GM12878 (cell line): ENCODE measurements at places on chromosomes 2 and 18. TPM values are rescaled to one million over a fixed set of nuclear protein-coding genes. Genes with fewer than 3 reads are reported as not detected.

GRCh38 chr2:105812180-105813044, 67.7 kb downstream of the NCK2 start:
- no peaks in the 10 kb centered on the region for H3K27me3 ChIP-seq
- no peak overlapping the region for H3K4me3 ChIP-seq
- H3K4me1 ChIP-seq: peaks cover 37% of the 10 kb centered on the region
- DNase-seq: no peak

GRCh38 chr2:102489646-102490045, 16.6 kb downstream of the SLC9A4 start:
- DNase-seq: no peak
- no peak overlapping the region for H3K4me3 ChIP-seq
- no peaks in the 10 kb centered on the region for H3K4me1 ChIP-seq
- H3K36me3 ChIP-seq: no peaks in the 10 kb centered on the region
- no peaks in the 10 kb centered on the region; the same call in 1 of the 2 replicates for H3K27me3 ChIP-seq

DNA sequence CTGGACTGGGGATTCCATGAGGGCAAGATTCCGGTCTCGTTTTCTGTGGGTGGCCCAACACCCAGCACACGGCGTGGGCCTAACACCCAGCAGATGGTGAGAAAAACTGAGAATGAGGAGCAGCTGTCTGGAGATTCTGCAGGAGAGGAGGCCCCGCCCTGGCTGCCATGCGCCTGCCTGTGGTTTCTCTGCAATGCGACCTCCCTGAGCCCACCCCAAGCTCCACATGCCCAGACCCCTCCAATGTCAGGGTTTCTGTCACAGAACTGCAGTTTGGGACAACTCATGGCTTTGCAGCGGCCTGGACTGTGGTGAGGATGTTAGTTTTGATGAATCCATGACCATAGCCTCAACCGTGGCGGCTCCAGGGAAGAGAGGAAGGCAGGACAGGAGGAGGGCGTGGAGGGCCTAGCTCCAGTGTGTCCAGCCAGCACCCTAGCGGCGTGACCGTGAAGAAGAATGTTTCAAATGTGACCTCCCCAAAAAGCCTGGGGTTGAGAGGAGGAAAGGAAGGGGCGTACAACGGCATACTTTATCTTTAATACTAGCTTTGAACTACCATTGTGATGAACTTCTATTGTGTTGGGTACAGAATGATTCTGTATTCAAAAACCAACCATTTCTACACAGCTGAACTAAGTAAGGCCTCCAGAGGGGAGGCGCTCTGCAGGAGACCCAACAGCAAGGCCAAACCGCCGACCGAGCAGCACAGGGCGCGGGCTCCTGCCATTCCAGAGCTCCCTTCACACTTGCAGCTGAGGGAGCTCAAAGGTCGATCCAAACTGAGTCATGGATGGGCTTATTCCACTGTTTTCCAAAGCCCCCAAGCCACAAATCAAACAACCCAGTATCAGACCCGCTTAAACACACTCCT, 3.4 kb downstream of the PXDN start:
- no peaks in the 10 kb centered on the region for H3K4me1 ChIP-seq
- no peak overlapping the region for H3K4me3 ChIP-seq
- H3K36me3 ChIP-seq: no peaks in the 10 kb centered on the region
- H3K27me3 ChIP-seq: no peaks in the 10 kb centered on the region
- H3K27ac ChIP-seq: no peak overlapping the region

GRCh38 chr2:8520791-8521344, 161.0 kb upstream of the ID2 start:
- no peaks in the 10 kb centered on the region for H3K36me3 ChIP-seq
- no peak for DNase-seq
- peaks cover 74% of the 10 kb centered on the region for H3K4me1 ChIP-seq

- no peaks in the 10 kb centered on the region for H3K27me3 ChIP-seq
- no peak for DNase-seq
- no peak overlapping the region for H3K4me3 ChIP-seq
- no peaks in the 10 kb centered on the region for H3K4me1 ChIP-seq
- no peaks in the 10 kb centered on the region for H3K36me3 ChIP-seq
These were observed 106.8 kb upstream of the SLC66A3 start for GRCh38 chr2:11048335-11049008.

DNA sequence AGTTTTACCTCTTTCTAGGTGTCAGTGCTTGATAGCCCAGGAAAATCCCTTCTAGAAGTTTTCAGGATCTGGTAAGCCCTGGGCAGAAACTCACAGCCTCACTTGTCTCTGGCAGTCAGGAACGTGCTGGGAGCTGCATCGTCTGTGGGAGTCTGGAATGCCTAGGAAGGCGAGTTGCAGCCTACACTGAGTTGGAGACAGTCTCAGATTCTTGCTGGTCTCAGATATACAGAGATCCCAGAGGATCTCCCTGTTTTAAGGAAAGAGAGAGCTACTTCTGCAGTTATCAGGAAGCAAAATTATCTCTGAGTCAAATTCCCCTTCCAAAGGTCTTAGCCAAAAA, 104.4 kb upstream of the CDC42EP3 start:
- DNase-seq: no peak
- H3K4me1 ChIP-seq: no peaks in the 10 kb centered on the region
- H3K27me3 ChIP-seq: no peaks in the 10 kb centered on the region
- H3K27ac ChIP-seq: no peak overlapping the region

GRCh38 chr18:10784596-10785202, 258.9 kb downstream of the NAPG start:
- H3K27ac ChIP-seq: no peak overlapping the region
- no peak for DNase-seq
- H3K27me3 ChIP-seq: no peaks in the 10 kb centered on the region
- H3K4me3 ChIP-seq: no peak overlapping the region
- peaks cover 10% of the 10 kb centered on the region; the same call in 1 of the 2 replicates for H3K36me3 ChIP-seq

- H3K27ac ChIP-seq: no peak overlapping the region
- no peak overlapping the region for H3K4me3 ChIP-seq
- no peak for DNase-seq
- no peaks in the 10 kb centered on the region for H3K36me3 ChIP-seq
- no peaks in the 10 kb centered on the region; the same call in 1 of the 2 replicates for H3K27me3 ChIP-seq
These were observed 129.5 kb downstream of the TMEM182 start for GRCh38 chr2:102891296-102891695.

- peaks cover 5% of the 10 kb centered on the region for H3K36me3 ChIP-seq
- DNase-seq: no peak
- no peak overlapping the region for H3K4me3 ChIP-seq
These were observed 41.7 kb downstream of the CYP20A1 start for GRCh38 chr2:203280428-203281064.

GRCh38 chr2:232698556-232699091, 1.5 kb downstream of the GIGYF2 start:
- H3K36me3 ChIP-seq: peaks cover 3% of the 10 kb centered on the region; the same call in 1 of the 2 replicates
- no peak for DNase-seq
- peaks cover 4% of the 10 kb centered on the region; the same call in 1 of the 2 replicates for H3K4me1 ChIP-seq
- H3K4me3 ChIP-seq: peak overlapping the region; percentile 87

DNA sequence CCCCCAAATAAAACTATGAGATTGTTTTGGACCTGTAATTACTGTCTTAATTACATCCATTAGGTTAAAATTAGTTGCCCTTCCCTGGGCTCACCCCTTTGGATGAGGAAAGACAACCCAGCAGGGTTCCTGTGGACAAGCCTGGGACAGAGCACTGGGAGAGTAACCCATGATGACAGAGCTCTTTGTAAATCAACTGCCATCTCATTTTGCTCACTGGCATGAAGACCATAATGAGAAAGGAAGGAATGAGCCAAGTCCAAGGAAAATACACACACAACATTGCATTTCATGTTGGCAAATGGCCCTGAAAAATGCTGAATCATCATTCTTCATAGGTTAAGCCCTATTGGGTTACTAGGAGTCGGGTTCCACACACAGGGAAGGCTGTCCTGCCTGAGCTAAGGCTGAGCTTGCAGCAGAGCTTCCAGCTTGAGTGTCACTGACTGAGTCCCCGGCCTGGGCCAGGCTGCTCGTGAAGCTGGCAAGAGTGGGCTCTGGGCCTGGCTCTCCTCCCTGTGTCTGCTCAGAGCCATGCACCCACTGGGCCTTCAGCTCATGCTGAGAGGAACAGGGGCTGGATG, 94.1 kb upstream of the ACAA2 start:
- H3K27me3 ChIP-seq: no peaks in the 10 kb centered on the region; the same call in 1 of the 2 replicates
- no peak overlapping the region for H3K27ac ChIP-seq
- no peaks in the 10 kb centered on the region for H3K4me1 ChIP-seq
- H3K4me3 ChIP-seq: no peak overlapping the region

GRCh38 chr2:217903859-217904613, 98.8 kb downstream of the TNS1 start:
- H3K4me3 ChIP-seq: no peak overlapping the region
- DNase-seq: no peak
- no peaks in the 10 kb centered on the region for H3K4me1 ChIP-seq
- peaks cover 5% of the 10 kb centered on the region for H3K27me3 ChIP-seq

GRCh38 chr2:23487735-23488492, 102.9 kb downstream of the KLHL29 start:
- no peak for DNase-seq
- no peak overlapping the region for H3K4me3 ChIP-seq
- peaks cover 12% of the 10 kb centered on the region for H3K4me1 ChIP-seq

DNA sequence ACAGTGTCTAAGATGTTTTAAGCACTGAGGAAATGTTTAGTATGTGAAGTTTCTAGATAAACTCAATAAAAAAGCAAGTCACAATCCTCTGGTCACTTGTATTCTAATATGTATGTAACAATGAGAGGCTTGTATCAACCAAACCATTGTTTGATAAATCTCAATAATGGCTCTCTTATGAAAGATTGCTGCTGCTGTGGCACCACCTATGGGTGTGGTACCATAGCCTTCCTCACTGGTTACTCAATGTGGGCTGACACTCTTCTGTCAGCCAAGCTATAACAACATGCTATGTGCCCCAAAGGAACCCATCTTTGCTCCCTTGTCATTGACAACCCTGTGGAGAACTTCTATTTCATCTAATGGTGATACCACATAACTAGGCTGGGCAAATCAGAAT, 12.6 kb upstream of the RAB1A start:
- DNase-seq: no peak
- no peaks in the 10 kb centered on the region; the same call in 1 of the 2 replicates for H3K27me3 ChIP-seq
- H3K4me3 ChIP-seq: no peak overlapping the region
- H3K27ac ChIP-seq: no peak overlapping the region
- no peaks in the 10 kb centered on the region for H3K4me1 ChIP-seq

- no peaks in the 10 kb centered on the region for H3K36me3 ChIP-seq
- H3K4me1 ChIP-seq: no peaks in the 10 kb centered on the region; the same call in 1 of the 2 replicates
- no peak for DNase-seq
- H3K4me3 ChIP-seq: peak overlapping the region; percentile 53; the same call in 1 of the 2 replicates
These were observed 14.3 kb upstream of the RIOK3 start for GRCh38 chr18:23438608-23439366.

DNA sequence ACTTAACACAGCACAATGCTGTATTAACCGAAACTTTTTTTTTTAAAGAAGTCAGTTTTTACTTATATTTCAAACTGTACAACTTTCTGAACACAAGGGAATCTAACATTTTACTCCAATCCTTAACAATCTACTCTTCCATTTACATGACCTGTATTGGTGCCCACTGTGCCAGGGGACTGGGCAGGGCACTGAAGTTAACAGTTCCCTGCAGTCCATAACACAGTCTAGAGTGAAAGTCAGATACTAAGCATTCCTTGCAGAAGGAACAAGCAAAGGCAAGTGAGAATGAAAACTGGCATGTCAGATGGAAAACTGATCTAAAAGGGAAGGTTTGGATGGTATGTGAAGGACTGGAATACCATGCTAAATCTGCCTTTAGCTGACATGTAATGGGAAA, 29.8 kb downstream of the SUCLG1 start:
- H3K4me3 ChIP-seq: no peak overlapping the region
- peaks cover 26% of the 10 kb centered on the region; the same call in 1 of the 2 replicates for H3K36me3 ChIP-seq
- no peak for DNase-seq
- H3K27me3 ChIP-seq: no peaks in the 10 kb centered on the region
- no peaks in the 10 kb centered on the region for H3K4me1 ChIP-seq

DNA sequence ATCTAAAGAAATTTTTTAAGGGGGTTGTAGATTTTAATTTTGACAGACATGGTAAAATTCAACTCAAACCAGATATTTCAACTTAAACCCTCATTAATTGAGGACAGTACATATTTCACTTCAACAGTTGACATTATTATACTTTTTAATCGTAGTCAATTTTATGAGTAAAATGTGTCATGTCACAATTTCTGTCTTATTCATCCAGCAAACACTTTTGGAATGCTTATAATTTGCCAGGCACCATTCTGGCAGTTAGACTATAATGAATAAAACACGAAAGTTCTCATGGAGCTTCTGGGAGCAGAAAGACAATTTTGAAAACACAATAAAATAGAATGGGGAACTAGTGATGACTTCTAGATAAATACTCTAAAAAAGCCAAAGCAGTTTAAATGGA, 1094.8 kb downstream of the SUCLG1 start:
- H3K4me3 ChIP-seq: no peak overlapping the region
- H3K4me1 ChIP-seq: no peaks in the 10 kb centered on the region
- no peak overlapping the region for H3K27ac ChIP-seq
- no peaks in the 10 kb centered on the region for H3K27me3 ChIP-seq
- DNase-seq: no peak

GRCh38 chr2:21740484-21740883, 616.7 kb downstream of the TDRD15 start:
- no peak overlapping the region for H3K4me3 ChIP-seq
- H3K27me3 ChIP-seq: no peaks in the 10 kb centered on the region
- no peak overlapping the region for H3K27ac ChIP-seq
- H3K4me1 ChIP-seq: no peaks in the 10 kb centered on the region

GRCh38 chr2:82675186-82675585, 1783.9 kb downstream of the SUCLG1 start:
- H3K4me3 ChIP-seq: no peak overlapping the region
- no peaks in the 10 kb centered on the region for H3K36me3 ChIP-seq

DNA sequence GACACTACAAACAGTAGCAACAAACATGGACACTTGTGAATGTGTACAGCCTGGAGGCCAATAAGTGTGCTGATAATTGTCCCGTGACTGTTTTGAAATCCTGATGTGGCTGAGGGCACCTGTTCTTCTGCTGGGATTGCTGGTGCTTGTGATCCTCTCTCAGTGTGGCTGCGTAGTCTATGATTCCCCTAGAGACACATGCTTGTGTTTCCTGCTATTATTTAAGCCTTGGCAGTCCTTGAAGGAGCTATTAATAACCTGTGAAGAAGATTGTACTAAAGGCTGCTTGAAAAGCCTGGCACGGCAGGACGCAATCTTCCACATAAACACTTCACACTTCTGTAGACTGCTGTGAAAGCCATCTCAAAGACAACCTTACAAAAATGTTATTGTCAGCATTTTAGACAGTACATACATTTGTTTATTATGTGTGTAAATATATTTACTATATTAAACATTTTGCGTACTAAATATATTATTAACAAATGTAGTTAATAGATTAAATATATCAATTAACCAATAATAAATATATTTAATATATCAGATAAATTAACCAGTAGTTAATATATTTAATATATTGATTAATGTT, 71.4 kb downstream of the GALR1 start:
- no peaks in the 10 kb centered on the region for H3K27me3 ChIP-seq
- no peaks in the 10 kb centered on the region for H3K36me3 ChIP-seq
- no peak for DNase-seq
- no peak overlapping the region for H3K27ac ChIP-seq

- H3K27me3 ChIP-seq: no peaks in the 10 kb centered on the region
- no peak overlapping the region for H3K27ac ChIP-seq
- H3K36me3 ChIP-seq: no peaks in the 10 kb centered on the region
- DNase-seq: no peak
These were observed 192.5 kb downstream of the HAUS1 start for GRCh38 chr18:46296656-46297055.

The CCDC74B gene
- total RNA-seq: 14.4 and 15.3 TPM in 2 replicates

The MC2R gene
- total RNA-seq: 0.15 TPM in 1 of 2 replicates, not detected in the other

The PARD3B gene
- 0.16 and 0.54 TPM in 2 replicates for total RNA-seq

The POTEE gene
- 0.29 and 0.33 TPM in 2 replicates for total RNA-seq

The ERICH2 gene
- not detected in 2 replicates for total RNA-seq

The IL36A gene
- not detected in 2 replicates for total RNA-seq

The SLC35F6 gene
- total RNA-seq: 9.8 and 10.1 TPM in 2 replicates

The SERPINB3 gene
- not detected in 2 replicates for total RNA-seq

The NOL4 gene
- total RNA-seq: 8.5 and 10.0 TPM in 2 replicates

The SULT1C2 gene
- total RNA-seq: 0.03 and 0.05 TPM in 2 replicates

The UBXN2A gene
- 14.0 and 15.8 TPM in 2 replicates for total RNA-seq
